ENCODE measurements at places on chromosomes 1 and 21. TPM values are rescaled to one million over a fixed set of nuclear protein-coding genes. Genes with fewer than 3 reads are reported as not detected.

RGS13 gene
- total RNA-seq = not detected

RUSC1 gene
- total RNA-seq = 16.7 TPM

PTPRC gene
- 0.39 TPM for total RNA-seq

CHI3L1 gene
- total RNA-seq = 1.1 TPM

CNR2 gene
- total RNA-seq = not detected

LIN28A gene
- not detected for total RNA-seq

B3GALT2 gene
- total RNA-seq = 0.92 TPM

TFF2 gene
- total RNA-seq = not detected

OLIG2 gene
- not detected for total RNA-seq

LEMD1 gene
- not detected for total RNA-seq

CD1E gene
- total RNA-seq = not detected

SPRR1B gene
- not detected for total RNA-seq

CASQ1 gene
- total RNA-seq = 0.20 TPM

PPIH gene
- total RNA-seq = 10.9 TPM

All from smooth muscle cell of the pulmonary artery (primary cell).